ENCODE measurements at places on chromosomes 11 and 22.

DNA sequence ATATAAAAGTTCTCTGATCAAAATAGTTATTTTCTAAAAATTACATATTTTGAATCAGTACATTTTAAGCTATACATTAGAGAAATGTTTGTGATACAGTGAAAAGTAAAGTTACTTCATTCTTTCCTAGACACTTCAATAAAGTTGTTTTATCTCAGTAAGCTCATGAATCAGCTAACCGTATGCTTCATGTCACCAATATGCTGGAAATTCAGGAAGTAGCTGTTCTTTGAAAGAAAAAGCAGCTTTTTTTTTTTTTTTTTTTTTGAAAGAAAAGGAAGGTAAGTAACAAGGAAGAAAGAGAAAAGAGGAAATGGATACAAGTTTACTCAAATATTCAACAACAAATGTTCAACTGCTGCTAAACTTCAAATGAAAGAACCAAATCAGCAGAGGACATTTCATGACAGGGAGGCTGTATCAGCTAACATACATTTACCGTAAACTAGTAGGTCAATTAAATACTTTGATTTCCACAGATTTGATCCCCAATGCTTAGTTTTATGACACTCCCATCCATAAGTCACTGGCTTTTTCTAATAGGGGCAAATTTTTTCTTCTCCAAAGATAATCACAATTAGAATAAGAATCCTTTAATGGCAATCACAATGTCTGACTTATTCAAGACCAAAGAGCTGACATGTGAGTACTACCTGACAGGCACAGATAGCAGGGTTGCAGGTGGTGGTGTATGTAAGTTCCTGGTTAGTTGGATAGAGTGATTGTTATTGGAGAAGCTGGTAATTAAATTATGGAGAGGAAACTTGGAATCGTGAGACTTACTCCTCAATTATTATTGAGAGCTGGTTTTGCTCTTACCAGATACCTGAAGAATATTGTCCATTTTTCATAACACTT lies 754 bp downstream of the OR52A1 start:
- no peak for DNase-seq

- DNase-seq, result no peak
Observed at GRCh38 chr11:73189723-73190556, 28.1 kb upstream of the P2RY2 start.

GRCh38 chr11:130206141-130206540 lies 46.6 kb downstream of the ST14 start:
- no peak for DNase-seq

GRCh38 chr11:76523786-76524436 lies 79.1 kb downstream of the EMSY start:
- DNase-seq, result no peak

DNA sequence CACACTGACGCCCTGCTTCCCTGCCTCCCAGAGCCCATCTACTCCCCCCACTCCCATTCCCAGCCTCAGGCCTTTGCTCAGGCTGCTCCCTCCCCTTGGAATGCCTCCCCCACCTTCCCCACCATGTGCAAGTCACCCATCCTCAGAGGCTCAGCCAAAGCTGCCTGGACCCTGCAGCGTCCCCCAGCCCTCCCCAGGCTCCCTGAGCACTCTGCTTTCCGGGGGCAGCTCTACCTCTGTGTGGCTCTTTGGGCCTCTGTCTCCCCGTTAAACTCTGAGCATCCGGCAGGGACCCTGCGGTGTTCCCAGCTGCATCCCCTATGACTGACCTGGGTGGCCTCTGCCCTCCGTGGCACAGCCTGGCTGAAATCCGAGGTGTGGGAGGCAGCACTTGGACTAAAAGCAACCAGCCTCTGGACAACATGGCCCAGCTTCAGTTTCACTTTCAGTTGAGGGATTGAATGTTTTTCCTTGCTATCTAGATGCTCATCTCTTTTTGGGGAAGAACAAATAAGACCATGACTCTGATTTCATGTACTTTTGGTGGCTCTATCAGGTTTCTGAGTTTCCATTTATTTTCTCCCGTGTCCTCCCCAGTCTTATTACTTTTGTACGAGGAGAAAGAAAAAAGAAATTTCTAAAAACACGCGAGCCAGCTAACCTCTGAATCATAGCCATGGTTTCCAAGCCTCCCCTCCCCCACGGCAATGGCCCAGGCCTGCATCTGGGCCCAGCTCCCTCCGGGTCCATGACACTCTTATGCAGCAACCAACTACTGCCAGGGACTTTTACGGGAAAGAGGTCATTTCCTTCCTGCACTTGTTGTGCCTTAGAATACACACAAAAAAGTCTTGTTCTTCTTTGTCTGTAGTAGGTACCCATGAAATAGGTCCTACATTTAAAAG lies 3.8 kb downstream of the APOL3 start:
- peak; percentile 71 for DNase-seq

DNA sequence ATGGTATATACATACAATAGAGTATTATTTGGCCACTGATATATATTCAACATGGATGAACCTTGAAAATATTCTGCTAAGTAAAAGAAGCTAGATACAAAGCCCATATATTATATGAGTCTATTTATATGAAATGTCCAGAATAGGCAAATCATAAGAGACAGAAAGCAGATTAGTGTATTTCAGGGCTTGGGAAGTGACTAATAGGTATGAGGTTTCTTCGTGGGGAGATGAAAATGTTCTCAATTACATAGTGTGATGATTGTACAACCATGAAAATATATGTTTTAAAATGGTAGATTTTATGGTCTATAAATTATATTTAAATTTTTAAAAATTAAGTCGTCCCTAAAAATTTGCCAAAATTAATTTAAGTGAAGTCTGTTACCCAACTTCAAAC lies 92.2 kb downstream of the STK33 start:
- peak; percentile 6 for DNase-seq

- DNase-seq, result no peak
Observed at GRCh38 chr11:32332990-32333319, 102.4 kb downstream of the WT1 start.

- DNase-seq, result peak; percentile 11
Observed at GRCh38 chr22:43094085-43094484, 4.9 kb upstream of the TTLL1 start.

All from fibroblast of skin of scalp (primary cell).